NCI-H446 treated with DMSO at 0.1 percent for 48 hours (cell line): ENCODE measurements at places on chromosomes 11 and 22.

- peak; percentile 37 for DNase-seq
Measured at GRCh38 chr11:77517226-77517625, 43.3 kb upstream of the PAK1 start.

- no peak for DNase-seq
Measured at GRCh38 chr11:93497596-93497995, 45.6 kb downstream of the SMCO4 start.

- DNase-seq = no peak
Measured at GRCh38 chr22:49084206-49084605, 743.5 kb downstream of the BRD1 start.

DNA sequence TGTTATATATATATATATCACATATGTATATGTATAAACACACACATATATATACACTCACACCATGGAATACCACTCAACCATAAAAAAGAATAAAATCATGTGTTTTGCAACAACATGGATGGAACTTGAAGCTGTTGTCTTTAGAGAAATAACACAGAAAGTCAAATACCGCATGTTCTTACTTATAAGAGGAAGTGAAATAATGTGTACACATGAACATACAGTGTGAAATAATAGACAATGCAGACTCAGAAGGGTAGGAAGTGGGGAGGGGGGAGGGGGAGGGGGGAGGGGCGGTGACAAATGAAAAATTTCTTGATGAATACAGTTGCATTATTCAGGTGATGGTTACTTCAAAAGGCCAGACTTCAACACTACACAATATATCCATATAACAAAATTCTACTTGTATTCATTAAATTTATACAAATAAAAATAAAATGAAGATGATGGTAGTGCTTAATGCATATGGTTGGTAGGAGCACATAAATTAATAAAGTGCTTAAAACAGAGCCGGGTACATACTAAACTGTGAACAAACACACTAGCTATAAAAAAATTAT is 5.8 kb upstream of the OR5B2 start:
- DNase-seq = no peak

DNA sequence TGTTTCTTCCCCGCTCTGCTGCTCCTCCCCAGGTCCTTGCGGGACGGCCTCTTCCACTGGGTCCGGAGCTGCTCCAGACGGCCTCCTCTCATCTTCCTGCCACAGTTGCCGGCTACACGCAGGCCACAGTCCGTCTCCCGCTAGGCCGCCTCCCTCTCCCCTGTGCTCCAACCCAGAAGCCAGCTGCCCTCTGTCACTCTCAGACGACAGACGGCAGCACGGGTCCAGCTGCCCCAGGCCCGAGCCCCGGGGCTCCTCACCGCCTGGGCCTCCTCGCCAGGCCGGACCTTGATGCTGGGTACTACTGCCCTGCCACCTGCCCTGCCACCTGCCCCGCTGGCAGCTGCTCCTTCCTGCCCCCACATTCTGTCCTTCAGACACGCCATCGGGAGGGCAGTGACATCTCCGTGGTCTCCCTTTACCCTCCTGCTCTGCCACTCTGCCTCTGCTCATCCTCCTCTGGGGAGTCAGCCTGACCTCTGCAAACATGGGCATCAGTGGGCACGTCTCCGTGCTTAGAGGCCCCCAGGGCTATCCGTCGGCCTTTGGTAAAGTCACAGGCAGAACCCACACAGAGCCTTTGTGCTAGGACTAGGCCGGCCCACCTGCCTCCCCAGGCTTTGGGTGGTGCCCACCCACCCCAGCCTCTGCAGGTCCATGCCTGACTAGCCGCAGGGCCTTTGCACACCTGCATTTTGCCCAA is 43.1 kb upstream of the TH start:
- no peak for DNase-seq

- no peak for DNase-seq
Measured at GRCh38 chr22:37803639-37804351, 3.9 kb upstream of the GCAT start.

- no peak for DNase-seq
Measured at GRCh38 chr11:70243912-70244652, 26.4 kb upstream of the PPFIA1 start.

DNA sequence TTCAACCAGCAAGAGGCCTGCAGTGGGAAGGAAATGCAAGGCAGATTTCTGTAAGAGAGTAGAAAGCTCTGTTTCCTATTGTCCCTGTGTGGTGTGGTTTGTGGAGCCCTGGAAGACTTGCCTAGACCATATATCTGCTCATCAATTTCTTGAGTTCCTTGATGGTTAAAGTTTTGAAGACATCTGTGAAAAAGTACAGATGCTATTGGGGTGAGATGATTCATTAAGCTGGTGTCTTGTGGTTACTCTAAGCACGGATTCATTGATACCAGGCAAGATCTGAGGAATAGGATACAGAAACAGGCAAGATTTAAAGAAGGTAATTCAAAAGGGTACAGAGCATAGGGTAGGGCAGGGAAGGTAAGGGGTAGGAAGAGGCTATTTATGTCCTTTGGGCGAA is 275.8 kb upstream of the SESN3 start:
- no peak for DNase-seq

- DNase-seq = no peak
Measured at GRCh38 chr11:2762451-2762850, 62.7 kb upstream of the KCNQ1OT1 start.

- peak; percentile 39 for DNase-seq
Measured at GRCh38 chr11:33747979-33748378, 11.8 kb upstream of the CD59 start.

- no peak for DNase-seq
Measured at GRCh38 chr11:71383461-71383860, 64.7 kb downstream of the DHCR7 start.

- DNase-seq = no peak
Measured at GRCh38 chr11:25844811-25845210, 487.1 kb upstream of the ANO3 start.

GRCh38 chr11:46295312-46296058 is 18.0 kb downstream of the CREB3L1 start:
- DNase-seq = no peak

DNA sequence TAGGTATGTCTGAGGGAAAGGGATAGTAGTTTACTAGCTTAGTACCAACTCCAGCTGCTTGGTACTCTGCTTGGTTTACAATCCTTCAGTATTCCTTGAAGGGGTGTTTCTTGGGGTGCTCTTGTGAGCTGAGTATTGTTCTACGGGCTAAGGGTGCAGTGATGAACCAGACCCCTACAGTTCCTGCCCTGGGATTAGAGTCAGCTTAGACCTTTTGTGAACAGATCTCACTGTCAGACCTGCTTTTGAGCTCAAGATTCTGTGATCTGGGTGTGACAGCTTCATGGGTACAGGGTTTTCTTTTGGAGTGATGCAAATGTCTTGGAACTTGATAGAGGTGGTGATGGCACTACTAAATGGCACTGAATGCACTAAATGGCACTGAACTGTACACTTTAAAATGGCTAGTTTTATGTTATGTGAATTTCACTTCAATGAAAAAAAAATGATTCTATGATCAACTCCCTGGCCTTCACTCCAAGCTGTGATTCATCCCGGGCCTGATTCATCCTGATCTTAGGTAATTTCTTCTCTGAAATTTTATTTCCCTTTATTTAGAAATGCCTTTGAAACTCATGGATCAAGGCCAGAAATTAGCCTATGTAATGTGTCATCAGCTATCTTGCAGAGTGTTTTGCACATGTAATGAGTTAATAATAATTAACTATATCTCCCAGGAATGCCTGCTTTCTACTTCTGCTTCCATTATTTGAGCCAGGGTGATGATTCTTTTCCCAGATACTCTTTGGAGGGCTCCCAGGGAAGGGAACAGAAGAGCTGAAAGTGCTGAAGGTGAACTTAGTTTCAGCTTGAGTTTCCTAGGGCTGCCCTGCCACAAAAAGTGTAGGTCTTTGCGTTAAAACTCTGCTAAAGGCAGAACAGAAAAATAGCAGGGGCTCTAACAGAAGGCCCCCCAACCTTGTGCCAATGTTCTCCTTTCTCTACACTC is 87.9 kb downstream of the NCAM1 start:
- peak; percentile 50 for DNase-seq

DNA sequence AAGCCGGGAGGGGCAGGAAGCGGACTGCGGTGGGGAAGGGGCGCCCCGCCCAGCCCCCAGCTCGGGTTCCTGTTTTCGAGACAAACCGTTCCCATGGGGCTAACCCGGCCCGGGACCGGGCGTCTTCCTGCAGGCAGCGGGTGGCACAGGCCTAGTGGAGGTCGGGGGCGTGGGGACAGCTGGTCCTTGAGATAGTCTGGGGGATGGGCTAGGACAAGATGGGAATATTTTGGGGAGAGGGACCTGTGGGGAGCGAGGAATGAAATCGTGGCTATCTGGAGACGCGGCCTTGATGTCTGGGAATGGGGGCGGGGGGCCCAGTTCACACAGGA is 1.2 kb upstream of the RASGRP2 start:
- DNase-seq = no peak

- no peak for DNase-seq
Measured at GRCh38 chr11:96091476-96091875, 167.6 kb upstream of the MTMR2 start.

- no peak for DNase-seq
Measured at GRCh38 chr11:128361451-128362020, 225.8 kb downstream of the ETS1 start.

DNA sequence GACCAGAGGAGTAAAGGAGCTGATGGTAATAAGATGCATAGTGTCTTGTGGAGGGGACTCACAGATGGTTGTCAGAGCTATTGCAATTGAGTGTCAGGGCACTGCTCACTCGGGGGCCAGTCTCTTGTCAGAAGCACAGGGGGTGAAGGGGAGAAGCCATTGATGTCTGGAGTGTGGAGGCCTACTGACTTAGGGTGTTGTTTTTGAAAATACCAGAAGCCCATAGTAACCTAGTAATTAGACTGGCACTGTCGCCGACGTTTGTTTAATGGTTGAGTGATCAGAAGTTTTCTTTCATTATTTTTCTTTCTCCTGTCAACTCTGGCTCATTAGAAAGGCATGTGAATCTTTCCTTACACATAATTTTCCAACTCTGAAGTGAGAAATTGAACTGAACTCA is 151.6 kb upstream of the TENM4 start:
- no peak for DNase-seq

DNA sequence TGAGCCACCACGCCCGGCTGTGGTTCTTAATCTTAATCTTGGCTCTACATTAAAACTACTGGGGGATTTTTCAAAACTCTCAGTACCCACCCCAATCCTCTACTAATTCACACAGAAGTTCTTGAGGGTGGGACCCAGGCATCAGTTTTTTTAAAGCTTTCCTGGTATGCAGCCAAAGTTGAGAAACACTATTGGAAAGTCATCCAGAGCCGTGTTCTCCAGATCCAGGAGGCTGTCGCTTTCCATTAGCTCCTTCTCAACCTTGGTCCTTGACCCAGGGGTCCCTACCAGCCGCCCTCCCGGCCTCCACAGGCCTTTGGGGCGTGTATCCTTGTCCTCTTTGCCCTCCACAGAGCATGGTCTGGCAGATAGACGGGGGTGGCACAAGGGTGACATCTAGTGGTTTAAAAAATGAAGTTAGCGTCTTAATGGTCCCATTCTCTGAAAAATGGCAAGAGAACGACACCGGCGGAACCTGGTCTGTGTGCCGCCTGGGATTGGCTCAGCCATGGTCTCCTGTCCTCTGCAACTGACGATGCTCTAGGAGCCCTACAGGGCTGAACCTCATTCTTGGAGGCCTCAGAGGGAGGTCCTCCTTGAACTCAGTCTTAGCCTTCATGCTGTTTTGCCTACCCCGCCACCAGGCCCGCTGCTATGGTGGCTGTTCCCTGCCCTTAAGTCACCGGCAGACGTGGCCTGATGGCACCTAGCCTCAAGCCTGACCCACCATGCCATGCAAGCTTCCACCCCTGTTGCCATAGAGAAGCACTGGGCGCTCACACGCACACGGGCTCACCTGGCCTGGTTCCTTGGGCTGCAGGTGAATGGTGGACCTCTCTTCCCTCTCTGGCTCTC is 152.0 kb upstream of the SYN3 start:
- DNase-seq = no peak

GRCh38 chr11:35785287-35786167 is 123.0 kb downstream of the TRIM44 start:
- no peak for DNase-seq

DNA sequence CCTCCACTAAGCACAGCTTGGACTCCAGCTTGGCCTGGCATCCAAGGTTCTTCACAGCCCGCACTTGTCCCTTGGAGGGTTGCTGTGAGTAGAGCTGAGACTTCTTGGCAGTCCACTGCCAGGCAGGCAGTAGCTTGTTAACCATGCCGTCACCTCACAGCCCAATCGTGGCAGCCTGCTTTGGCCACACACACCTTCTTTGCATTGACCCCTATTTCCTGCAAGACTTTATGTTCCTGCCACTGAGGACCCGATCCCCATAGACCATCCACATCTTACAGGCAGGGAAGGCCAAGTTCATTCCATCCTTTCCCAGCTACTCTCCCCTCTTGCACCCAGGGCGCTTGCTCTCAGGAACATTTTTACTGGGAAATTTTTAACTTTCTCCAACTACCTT is 2.5 kb upstream of the PYGM start:
- DNase-seq = no peak

DNA sequence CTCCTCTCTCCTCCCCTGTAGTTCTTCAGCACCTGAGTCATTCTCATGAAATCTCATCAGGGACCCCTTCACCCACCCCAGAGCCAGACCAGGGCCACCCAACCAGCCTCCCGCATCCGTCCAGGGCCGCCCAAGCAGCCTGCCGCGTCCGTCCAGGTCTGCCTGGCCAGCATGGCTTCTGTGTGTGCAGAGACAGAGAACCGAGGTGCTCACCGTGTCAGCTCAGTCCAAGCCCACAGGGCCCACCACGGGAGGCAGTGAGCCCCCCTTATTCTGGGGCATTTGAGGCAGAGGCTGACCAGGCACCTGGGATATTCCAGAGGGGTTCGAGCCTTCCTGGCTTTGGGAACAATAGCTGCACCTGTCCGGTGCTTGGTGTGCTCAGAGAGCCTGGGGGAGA is 1117.3 kb downstream of the BRD1 start:
- DNase-seq = no peak

DNA sequence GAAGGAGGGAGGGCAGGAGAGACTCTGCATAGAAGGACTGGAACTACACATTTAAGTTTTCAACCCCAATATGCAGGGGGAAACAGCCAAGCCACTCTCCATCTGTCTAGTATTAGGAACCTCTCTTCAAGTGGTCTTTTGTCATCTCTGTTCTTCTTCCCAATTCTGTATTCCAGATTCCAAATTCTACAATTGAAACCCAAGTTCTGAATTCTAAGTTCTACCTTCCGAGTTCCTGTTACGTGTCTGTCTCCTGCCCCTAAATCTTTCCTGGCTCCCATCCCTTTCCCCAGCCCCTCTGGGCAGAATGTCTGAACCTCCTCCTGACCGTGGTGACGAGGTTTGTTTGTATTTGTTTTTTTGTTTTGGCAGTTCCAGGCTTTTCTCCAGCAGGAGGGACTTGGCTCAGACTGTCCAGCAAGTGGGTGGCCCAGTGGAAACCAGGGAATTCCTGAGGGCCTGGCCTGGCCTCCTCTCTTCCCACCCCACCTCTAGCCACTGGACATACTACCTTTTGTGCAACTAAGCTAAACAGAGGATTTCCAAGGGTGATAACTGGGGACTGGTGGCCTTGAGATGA is 1.6 kb upstream of the THOC5 start:
- DNase-seq = no peak

- no peak for DNase-seq
Measured at GRCh38 chr11:129145276-129145675, 46.8 kb downstream of the ARHGAP32 start.
